Thoracic aorta (tissue), 2 donors: ENCODE measurements at places on chromosomes 16 and 17. TPM values are rescaled to one million over a fixed set of nuclear protein-coding genes. Genes with fewer than 3 reads are reported as not detected.

TBX21 gene
- total RNA-seq: not detected

OR3A3 gene
- total RNA-seq: not detected

RNF112 gene
- total RNA-seq: 8.3 TPM

CHST6 gene
- 8.3 TPM for total RNA-seq

ELMO3 gene
- total RNA-seq: 1.4 TPM

OTOA gene
- not detected for total RNA-seq

CCL7 gene
- total RNA-seq: not detected

GLP2R gene
- 2.3 TPM for total RNA-seq

PLCD3 gene
- total RNA-seq: 79.3 TPM

CAMKK1 gene
- total RNA-seq: 1.8 TPM

NPIPB13 gene
- total RNA-seq: 6.5 TPM

NOG gene
- 2.3 TPM for total RNA-seq

PERCC1 gene
- not detected for total RNA-seq

CDIP1 gene
- 33.2 TPM for total RNA-seq

IRX3 gene
- total RNA-seq: 2.0 TPM

ST6GALNAC2 gene
- total RNA-seq: 1.8 TPM

NPTX1 gene
- 0.56 TPM for total RNA-seq

TEKT1 gene
- total RNA-seq: not detected

DNAJC7 gene
- total RNA-seq: 80.6 TPM

TMEM88 gene
- total RNA-seq: 21.9 TPM

CES5A gene
- total RNA-seq: not detected

KRTAP4-1 gene
- total RNA-seq: not detected

ENPP7 gene
- total RNA-seq: not detected

SLC43A2 gene
- total RNA-seq: 21.9 TPM

TNFSF13 gene
- total RNA-seq: 49.2 TPM

CDH3 gene
- not detected for total RNA-seq

MEIOB gene
- not detected for total RNA-seq

TVP23B gene
- total RNA-seq: 36.0 TPM

ZP2 gene
- not detected for total RNA-seq

TERB1 gene
- not detected for total RNA-seq

ZACN gene
- not detected for total RNA-seq

NUBP1 gene
- total RNA-seq: 19.0 TPM

SLC16A6 gene
- total RNA-seq: 0.41 TPM

USP43 gene
- total RNA-seq: not detected

CFAP97D1 gene
- not detected for total RNA-seq

TEDC2 gene
- not detected for total RNA-seq

COPZ2 gene
- total RNA-seq: 70.9 TPM

PRSS8 gene
- not detected for total RNA-seq

TNFSF12 gene
- total RNA-seq: 98.3 TPM

TSEN54 gene
- 48.6 TPM for total RNA-seq

KRT14 gene
- total RNA-seq: 18.7 TPM

CES4A gene
- total RNA-seq: 7.4 TPM

G6PC1 gene
- total RNA-seq: not detected

SERPINF2 gene
- total RNA-seq: 5.0 TPM

PTGES3L gene
- 1.5 TPM for total RNA-seq

HOXB2 gene
- 53.3 TPM for total RNA-seq

HSPB9 gene
- not detected for total RNA-seq

CNTROB gene
- 11.2 TPM for total RNA-seq

KRTAP4-9 gene
- not detected for total RNA-seq

DDX5 gene
- total RNA-seq: 3,042 TPM

KCNJ2 gene
- total RNA-seq: 5.0 TPM

SEPTIN12 gene
- total RNA-seq: not detected

MMP2 gene
- total RNA-seq: 351 TPM

BEAN1 gene
- total RNA-seq: 0.28 TPM

TOM1L1 gene
- total RNA-seq: 62.3 TPM

STX1B gene
- 0.68 TPM for total RNA-seq

CACNG1 gene
- total RNA-seq: not detected

SLC38A8 gene
- total RNA-seq: not detected

LAT gene
- 15.3 TPM for total RNA-seq
